Erythroblast (primary cell): ENCODE measurements at places on chromosomes 13 and 19.

DNA sequence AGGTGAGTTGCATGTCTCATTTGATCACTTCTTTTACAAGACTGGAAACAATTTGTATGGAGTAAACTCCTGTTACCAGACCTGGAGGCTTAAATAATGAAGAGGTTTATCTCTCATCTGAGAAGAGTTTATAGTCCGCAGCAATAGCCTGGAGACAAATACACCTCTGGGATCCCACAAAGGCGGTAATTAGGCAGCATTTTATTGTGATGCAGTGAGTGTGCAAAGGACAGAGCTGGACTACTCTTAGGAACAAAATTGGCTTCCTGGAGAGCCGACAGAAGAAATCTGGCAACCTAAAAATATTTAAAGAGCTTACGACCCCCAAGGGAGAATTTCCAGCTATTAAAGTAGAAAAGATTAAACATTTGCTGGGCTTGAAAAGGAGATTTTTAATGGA is 11.8 kb upstream of the KATNAL1 start:
- no peak for DNase-seq

DNA sequence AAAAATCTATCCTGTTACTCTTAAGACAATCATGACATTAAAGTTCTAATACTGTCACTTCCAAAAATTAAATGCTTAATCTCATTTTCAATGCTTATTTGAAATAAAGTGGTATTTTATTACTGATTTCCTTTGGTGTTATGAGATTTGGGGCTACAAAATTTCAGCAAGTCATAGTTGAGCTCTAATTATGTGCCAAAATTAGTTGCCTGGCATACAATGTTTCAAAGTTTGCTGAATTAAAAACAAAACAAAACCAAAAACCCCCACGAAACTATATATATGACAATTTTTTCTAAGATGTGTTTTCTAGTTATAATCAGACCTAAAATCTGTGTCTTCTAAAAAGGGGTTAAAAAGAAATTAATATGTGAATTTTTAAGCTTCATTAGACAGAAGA is 62.2 kb downstream of the KCNRG start:
- no peak for DNase-seq

- no peak for DNase-seq
These were observed 335.6 kb downstream of the RBM26 start for GRCh38 chr13:79070343-79070974.

GRCh38 chr13:51801631-51802099 is 2.3 kb downstream of the DHRS12 start:
- DNase-seq: no peak

- DNase-seq: no peak
These were observed 101.3 kb downstream of the B3GLCT start for GRCh38 chr13:31301119-31301518.

GRCh38 chr19:1070931-1071791 is 4.2 kb downstream of the ARHGAP45 start:
- DNase-seq: no peak

DNA sequence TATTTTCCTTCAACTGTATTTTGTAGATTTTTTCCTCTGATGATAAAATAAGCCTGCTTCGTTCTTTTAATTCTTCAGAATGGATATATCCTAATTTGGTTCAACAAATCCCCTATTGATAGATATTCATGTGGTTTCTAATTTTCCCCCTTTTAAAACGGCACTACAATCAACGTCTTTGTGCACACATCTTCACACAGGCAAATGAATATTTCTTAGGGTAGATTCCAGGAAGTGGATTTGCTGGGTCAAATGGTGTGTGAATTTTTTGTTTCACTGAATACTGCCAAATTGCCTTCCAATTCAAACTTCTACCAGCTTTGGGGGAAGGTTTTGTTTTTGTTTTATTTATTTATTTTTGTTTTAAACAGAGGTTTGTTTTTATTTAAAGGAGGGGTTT is 287.2 kb downstream of the FOXO1 start:
- no peak for DNase-seq

DNA sequence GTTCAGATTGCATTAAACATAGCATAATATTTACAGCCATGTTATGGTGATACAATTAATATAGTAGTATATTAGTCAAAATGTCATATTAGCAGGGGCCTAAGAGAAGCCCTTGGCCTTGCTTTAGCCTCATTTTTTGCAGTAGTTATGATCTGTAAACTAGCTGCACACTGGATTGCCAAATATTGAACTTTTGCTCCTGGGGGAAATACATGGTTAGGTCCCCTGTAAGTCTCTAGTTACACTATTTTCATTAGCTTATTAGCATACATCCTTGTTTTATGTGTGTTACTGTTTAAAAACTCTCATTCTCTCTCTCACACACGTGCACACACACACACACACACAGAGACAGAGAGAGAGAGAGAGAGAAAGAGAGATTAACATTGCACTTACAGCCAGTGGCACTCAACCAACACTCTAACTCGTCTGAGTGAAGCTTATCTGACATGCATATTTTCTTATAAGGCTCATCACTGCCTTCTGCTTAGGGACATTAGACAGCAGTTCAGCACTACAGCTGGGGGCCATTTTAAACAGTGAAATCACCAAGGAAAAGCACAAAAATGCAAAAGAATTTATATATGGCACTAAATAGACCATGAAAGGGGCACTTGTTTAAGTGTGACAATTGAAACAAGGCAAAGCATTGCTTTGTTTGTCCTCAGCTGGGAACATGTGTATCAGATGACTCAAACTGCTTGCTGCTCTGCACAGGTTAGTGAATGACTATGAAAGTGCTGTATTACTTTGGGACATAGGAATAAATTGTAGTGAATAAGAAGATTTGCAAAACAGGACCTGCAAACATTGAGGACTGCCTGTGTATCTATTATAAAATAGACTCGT is 278.7 kb downstream of the GPC6 start:
- DNase-seq: no peak

- no peak for DNase-seq
These were observed 13.2 kb downstream of the JAK3 start for GRCh38 chr19:17834350-17835181.

GRCh38 chr13:43441464-43441863 is 345.3 kb downstream of the ENOX1 start:
- no peak for DNase-seq

DNA sequence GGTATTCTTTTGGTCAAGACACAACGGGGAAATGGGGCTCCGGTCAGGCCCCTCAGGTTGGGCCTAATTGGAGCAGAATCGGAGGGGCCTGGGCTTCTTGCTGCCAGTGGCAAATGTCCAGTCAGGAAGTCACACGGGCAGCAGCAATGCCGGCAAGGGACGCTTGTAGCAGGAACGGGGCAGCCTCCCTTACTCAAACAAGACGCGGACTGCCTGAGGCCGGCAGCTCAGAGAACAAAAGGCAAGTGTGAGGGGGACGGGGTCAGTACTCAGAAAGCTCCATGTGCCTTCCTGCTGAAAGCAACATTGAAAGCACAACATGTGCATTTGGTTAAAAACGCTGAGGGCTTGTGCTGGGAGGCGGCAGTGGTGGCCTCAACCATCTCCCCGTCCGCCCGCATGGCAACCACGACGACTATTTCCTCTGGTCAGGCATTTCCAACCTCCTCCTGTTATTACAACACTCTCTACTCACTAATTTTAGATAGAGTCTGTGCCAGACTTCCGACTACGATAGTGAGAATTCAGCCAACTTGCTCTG is 20.5 kb upstream of the RASA3 start:
- no peak for DNase-seq

GRCh38 chr19:5984600-5984999 is 6.7 kb upstream of the RANBP3 start:
- no peak for DNase-seq

DNA sequence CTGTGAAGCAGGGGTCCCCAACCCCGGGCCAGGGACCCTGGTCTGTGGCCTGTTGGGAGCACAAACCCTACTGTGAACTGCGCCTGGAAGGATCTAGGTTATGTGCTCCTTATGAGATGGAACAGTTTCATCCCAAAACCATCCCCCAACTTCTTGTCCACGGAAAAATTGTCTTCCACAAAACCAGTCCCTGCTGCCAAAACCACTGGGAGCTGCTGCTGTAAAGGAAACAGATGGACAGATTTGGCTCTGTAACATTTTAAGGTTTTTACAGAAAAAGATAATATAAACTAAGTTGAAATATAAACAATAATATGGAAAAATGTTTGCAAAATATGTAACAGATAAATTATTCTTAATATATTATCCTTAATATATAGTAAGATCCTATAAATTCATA is 73.7 kb downstream of the COG6 start:
- no peak for DNase-seq

- peak; percentile 40 for DNase-seq
These were observed 32.8 kb downstream of the TINCR start for GRCh38 chr19:5534787-5535586.

- no peak for DNase-seq
These were observed 12.6 kb downstream of the FFAR2 start for GRCh38 chr19:35460608-35461007.

DNA sequence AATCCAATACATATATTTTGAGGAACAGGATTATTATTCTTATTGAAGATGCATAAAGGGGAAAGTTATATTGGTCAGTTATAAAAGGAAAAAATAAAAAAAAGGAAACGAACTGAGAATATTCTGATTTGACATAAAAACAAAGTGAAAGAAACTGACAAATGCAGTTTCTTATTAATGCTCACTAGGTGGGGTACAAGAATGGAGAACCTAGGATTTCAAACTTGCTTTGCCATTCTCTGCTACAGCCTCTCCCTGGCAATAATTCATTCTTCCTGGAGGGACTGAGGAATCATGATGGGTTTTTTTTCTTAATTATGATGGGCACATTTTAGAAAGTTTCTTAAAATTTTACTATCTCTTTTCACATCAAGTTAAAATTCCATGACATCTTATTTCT is 154.9 kb downstream of the PCDH9 start:
- DNase-seq: no peak

DNA sequence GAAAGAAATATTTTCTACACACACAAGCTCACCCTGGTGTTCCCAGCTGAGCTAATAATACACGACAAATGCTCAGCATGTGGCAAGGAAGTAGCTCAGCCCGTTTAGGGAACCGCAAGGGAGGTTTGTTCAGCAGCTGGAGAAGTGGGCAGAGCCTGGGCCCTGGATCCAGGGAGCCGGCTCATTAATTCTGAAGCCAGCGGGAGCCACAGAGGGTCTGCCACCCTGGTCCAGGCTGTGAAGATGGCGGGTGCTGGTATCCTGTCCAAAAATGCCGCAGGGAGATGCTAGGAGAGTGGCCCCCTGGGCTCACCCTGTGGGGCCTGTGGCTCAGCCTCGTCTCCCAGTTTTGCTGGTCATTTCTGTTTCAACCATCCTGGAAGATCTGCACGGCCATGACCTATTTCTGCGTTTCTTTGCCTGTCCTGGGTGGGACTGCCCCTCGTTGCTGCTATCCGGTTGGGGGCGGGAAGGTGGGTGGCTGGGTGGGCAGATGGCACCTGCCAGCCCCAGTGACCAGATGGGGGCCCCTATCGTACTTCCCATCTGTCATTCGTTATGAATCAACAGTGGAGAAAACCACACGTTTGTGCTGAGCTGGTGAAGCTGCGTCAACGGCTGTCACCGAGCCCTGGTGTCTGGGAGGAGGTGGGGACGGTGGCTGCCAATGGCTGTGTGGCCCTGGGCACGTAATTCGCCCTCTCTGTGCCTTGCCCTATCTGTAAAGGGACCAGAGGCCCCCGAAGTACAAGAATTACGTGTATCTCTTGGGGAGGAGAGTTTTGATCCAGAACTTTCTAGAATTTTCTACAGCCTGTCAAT is 2.7 kb upstream of the GNA15 start:
- DNase-seq: peak; percentile 90

DNA sequence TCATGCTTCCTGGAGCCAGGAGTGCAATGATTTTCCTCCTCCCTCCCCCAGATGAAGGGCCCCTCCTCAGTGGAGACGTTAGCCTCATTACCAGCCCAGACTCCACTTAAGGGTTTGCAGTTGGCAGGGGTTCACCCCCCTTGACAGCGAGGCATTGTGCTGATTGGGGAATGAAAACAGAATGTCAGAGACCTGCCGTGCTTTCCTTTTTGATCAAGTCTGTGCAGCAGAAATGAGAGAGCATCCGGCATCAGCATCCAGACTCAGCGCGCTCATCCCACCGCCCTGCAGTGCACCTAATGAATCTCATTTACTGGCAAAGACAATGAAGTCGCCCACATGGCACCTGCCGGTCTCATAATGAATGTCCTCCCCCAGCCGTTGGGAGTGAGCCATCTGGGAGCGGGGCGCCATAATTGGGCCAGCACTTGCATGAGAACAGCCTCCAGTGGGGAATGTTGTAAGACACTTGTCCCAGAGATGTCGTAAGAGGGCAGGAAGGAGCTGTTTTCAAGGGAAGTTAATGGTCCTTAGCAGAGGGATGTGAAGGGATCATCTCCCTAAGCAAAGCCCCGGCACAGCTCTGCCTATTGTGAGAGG is 98.3 kb upstream of the UQCRFS1 start:
- DNase-seq: no peak

GRCh38 chr13:66329988-66330451 is 900.1 kb downstream of the PCDH9 start:
- DNase-seq: no peak

DNA sequence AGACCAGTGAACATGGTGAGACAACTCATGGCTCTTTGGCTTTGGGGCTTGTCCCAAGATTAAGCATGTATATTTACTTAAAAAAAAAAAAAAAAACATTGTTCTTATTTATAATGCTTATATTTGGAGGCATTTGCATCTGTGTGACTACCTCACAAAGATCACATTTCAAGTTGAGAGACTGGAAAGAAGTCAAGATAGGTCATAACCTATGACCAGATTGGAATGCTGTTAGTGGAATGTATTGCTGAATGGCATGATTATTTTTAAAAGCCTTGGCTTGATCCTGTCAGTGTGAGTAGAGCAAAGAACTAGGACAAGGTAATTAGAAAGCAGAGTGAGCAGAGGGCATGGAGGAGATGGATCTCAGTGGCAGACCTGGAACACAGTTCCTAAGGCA is 214.6 kb downstream of the OXGR1 start:
- DNase-seq: no peak

DNA sequence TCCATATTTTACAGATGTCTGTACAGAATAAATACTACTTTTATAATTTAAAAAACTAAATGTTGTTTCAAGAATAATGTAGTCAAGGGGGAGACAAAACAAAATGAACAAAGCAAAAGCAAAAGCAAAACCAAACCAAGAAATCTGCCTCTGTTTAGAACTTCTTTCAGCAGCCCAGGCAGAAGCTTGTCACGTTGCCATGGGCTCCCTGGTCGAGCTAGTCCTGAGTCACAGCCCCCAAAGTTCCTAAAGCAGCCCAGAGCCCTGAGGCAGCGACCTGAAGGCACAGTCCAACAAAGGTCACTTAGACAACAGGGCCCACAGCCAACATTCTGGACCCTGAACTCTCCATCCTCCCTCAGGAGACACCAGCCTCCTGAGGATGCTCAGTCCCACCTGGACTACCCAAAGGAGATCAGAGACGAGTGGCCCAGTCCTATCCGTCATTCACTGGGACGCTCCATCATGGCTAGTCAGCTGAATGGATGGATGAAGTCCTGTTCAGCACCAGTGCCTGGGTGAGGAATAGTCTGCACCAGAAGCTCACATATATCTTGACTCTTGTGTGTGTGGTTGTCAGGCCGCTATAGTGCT is 41.7 kb downstream of the SIAH3 start:
- DNase-seq: no peak

- no peak for DNase-seq
These were observed 22.2 kb upstream of the FRY start for GRCh38 chr13:32009362-32009761.
